ENCODE measurements at places on chromosomes 1 and 21.

- DNase-seq: no peak
Measured at GRCh38 chr21:46218906-46219590, 9.5 kb downstream of the LSS start.

- peak; percentile 40 for DNase-seq
Measured at GRCh38 chr21:17631195-17631594, 18.5 kb upstream of the BTG3 start.

DNA sequence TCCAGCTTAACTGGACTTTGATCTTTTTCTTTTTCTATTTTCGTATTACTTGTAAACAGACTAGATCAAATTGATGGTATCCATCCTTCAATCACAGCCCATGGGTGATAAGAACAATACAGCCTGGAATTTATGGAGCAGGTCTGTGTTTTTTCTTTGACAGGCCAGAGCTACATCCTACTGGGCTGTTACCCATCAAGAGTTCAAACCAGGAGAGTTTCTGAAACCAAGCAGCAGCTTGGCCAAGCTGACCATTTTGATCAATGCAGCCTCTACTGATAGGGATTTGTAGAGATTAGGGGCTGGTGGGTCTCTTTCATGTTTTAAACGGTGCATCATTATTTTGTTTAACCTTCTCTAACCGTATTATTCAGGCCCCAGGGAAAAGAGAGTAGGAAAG is 24.3 kb upstream of the CCDC190 start:
- no peak for DNase-seq

DNA sequence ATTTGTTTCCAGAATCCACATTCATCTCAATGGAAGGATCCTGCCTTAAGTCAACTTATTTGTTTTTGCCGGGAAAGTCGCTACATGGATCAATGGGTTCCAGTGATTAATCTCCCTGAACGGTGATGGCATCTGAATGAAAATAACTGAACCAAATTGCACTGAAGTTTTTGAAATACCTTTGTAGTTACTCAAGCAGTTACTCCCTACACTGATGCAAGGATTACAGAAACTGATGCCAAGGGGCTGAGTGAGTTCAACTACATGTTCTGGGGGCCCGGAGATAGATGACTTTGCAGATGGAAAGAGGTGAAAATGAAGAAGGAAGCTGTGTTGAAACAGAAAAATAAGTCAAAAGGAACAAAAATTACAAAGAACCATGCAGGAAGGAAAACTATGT is 2.6 kb downstream of the GADD45A start:
- DNase-seq: peak; percentile 39

DNA sequence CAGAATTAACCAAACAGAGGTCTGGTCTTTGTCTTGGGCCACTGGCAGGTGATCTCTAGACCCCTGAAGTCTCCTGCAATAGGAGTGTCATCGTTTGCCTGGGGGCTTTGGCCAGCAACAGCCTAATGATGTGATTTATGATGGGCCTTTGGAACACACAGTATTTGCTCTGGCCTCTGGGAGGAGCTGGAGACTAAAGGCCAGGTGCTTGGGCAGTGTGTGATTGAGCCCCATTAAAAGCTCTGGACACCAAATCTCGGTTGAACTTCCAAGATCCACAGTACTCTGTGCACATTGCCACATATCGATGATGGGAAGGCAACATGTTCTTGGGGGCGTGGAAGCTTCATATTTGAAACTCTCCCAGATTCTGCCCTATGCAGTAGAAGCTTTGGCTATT is 32.0 kb upstream of the TLR5 start:
- no peak for DNase-seq

Data from thyroid gland (tissue), 4 donors.